ENCODE measurements at places on chromosomes 11 and 22.

DNA sequence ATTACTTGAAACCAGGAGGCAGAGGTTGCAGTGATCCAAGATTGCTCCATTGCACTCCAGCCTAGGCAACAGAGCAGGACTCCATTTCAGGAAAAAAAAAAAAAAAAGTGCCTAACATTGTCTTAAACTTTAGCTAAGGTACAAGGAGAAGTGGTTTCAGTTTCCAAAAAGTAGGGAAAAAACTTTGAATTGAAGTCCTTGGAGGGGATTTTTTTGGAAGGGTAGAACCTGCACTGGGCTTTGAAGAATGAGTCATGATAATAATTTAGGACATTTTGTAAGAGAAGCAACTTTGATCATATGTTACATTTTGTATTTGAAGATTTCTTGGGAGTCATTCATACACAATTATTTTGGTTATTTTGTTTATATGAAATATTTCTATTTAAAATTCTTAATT is 31.8 kb upstream of the HIPK3 start:
- no peak for DNase-seq

DNA sequence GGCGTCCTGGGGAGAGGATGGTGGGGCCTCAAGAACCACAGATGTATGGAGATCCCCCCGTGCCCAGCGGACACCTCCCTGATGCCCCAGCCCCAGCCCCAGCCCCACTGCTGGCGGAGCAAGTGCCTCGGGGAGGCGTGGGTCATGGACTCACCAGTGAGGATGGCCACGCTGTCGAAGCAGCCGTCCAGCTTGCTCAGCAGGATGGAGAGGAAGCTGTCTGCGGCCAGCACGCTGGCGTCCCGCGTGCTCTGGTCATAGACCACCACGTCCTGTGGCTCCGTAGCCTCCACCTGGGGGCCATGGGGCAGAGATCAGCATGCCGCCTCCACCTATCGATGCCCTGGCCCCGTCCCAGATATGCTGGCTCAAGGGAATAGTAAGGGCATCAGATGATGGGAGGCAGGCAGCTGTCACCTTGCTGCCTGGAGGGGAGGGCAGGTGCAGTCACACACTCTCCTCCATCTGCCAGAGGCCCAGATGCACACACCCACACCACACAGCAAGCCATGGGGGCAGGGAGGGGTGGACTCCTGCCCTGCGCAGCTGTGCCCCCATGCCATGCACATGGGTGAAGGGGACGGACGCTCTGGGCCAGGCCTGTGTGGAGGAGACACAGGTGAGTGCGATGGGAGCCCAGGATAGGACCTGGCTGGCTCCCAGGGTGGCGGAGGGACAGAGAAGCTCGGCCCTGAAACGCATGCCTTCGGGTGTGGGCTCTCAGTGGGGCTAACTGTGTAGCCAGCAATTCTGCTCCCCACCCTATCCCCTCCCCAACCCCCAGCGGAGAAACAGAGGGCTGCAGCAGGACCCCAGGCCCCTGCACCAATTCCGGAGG is 8.2 kb downstream of the DUSP8 start:
- DNase-seq = no peak

DNA sequence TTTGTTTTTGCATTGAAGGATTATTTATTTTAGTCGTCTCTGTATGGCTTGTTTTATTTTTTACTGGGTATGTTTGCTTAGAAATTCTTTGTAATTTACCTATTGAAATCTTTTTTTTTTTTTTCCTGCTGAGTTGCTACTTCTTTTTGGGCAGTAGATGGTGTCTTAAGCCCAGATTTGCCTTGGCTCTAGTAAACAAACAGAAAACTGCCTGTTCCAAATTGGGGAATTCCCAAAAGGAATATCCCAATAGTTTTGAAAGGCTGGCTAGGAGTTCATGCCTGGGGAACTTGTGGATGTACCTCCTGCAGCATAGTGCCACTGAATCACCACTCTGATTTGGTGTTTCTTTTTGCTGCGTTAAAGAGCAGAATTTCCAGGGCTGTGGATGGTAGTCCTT is 17.7 kb downstream of the PAMR1 start:
- no peak for DNase-seq

DNA sequence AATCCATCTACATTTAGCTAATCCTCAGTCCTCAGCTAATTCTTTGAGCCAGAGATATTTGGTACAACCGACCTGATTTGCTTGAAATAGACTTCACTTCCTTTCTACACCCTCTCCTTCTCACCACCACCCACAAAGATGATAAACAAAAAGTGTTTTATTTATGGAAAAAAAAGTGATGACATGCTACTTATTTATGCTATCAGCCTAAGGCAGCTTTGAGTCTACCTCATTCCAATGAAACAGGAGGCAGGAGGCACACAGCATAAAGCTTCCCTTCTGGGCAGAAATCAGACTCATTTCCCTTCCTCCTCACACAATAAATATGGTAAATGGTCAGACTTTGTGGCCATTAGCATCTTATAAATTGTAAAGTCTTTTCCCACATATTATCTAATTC is 325.7 kb downstream of the SOX6 start:
- no peak for DNase-seq

GRCh38 chr11:120334332-120334731 is 1.9 kb upstream of the ARHGEF12 start:
- DNase-seq = no peak

DNA sequence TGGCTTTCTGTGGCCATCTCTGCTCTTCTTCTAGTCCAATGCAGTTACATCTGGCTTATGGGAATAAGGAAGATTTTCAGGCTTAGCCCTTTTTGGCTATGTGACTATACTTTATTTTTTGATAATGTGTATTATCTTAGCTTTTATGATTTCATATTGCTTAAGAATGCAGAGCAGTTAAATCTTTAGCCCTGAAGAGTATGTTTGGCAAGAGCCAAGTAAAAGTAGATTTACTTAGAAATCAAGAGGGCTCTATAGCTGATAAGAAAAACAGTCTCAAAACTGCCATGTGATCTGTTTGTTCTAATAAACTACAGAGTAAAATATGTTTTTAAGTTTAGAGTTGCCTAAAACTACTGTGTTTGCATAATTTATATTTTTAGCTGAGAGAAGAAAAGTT is 61.2 kb downstream of the RNF169 start:
- DNase-seq = no peak

DNA sequence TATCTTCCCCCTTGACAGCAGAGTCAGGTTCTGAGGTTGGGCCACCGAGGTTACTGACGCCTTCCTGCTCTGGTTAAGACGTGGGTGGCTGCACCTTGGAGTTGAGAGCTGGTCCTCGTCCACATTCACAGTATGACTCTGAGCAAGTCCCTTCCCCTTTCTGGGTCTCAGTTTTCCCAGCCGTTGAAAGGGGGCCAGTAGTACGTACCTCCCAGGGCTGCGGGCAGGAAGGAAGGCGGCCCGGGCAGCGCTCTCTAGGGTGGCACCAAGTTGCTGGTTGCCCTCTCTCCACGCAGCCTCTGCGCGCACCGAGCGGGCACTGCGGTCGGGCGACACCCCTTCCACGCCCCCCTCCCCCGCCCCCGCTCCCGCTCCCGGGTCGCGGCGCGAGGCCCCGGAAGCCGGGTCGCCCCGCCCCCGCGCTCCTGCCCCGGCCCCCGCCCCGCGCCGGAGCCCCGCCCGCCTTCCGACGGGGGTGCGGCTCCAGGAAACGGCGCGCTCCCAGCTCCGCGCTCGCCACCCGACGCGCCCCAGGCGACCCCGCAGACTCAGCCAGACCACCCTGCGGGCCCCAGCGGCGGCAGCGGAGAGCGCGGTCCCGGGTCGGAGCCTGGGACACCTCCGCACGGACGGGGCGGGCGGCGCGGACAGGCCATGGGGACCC is at the start of gene EHBP1L1:
EHBP1L1 (plus strand) TSS at position 486 of the 664 bp plus-strand sequence. CDS start 250 bp downstream, outside the sequence.
- no peak for DNase-seq

- DNase-seq = no peak
Measured at GRCh38 chr11:10604798-10605197, 36.3 kb upstream of the LYVE1 start.

GRCh38 chr11:83120327-83120726 is 36.6 kb upstream of the PCF11 start:
- DNase-seq = no peak

DNA sequence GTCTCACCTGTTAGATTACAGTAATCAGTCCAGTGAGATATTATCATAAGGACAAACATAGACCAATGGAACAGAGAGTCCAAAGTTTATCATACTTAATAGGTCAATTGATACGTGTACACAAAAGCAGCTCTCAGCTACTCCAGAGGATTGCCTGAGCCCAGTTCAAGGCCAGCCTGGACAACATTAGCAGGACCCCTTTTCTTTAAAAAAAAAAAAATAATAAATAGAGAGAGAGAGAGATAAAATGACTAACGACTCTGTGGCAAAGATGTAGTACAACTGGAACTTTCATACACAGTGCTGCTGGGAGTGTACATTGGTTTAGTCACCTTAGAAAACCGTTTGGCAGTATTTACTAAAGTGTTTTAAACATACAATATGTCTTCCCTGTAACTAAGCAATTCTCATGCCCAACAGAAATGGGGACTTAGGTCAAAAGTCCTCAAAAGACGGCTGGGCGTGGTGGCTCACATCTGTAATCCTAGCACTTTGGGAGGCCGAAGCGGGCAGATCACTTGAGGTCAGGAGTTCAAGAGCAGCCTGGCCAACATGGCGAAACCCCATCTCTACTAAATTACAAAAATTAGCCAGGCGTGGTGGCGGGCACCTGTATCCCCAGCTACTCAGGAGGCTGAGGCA is 10.6 kb downstream of the SNX32 start:
- no peak for DNase-seq

DNA sequence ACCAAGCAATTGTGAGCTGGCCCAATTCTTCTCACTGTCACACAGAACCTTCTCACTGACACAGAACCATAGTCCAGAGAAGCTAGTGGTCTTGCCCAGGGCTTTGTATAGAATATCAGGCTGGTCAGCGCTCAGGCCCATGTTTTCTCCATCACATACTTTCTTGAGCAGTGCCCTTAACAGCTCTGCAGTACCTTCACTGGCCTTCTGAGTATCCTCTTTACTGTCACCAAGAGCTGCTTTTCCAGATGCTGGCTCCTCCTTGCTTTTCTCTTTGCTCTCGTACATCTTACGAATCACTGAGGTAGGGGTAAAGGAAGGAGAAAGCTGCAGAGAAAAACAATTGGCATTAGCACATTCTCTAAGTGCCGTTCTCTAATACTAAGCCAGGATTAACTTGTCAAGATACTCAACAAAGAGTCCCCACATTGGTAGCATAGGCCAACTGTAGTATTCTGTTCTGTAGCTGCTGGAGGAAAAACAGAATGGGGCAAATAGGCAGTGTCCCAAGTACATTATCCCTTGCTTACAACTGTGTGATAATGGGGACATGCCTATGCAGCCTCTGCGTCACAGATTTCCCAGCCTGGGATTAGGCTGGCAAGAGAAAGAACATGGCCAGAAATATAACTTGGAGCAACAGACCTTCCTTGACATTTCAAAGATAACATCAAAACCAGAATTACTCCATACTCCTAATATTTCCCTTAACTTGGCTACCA is 43.5 kb downstream of the DRG1 start:
- peak; percentile 27 for DNase-seq

- peak; percentile 51 for DNase-seq
Measured at GRCh38 chr11:66579017-66579606, 10.7 kb upstream of the CTSF start.

- DNase-seq = peak; percentile 89
Measured at GRCh38 chr11:6468712-6469495, 4.8 kb downstream of the TRIM3 start.

GRCh38 chr22:36893262-36893661 is 20.2 kb upstream of the CSF2RB start:
- DNase-seq = no peak

GRCh38 chr22:26586556-26587325 is 3.2 kb downstream of the TPST2 start:
- no peak for DNase-seq

- no peak for DNase-seq
Measured at GRCh38 chr22:48881326-48881980, 946.2 kb downstream of the BRD1 start.

DNA sequence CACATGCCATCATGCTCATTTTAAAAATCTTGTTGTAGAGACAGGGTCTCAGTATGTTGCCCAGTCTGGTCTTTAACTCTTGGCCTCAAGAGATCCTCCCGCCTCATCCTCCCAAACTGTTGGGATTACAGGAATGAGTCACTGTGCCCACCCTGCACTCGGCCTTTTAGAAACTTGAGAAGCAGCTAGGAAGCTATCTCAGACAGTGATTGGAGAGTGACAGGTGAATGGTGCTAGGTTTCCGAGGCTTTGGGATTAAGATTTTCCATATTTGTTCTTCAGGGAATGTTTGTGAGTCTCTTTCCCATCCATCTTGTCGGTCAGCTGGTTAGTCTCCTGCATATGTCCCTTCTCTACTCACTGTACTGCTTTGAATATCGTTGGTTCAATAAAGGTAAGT is 10.5 kb downstream of the EI24 start:
- no peak for DNase-seq

DNA sequence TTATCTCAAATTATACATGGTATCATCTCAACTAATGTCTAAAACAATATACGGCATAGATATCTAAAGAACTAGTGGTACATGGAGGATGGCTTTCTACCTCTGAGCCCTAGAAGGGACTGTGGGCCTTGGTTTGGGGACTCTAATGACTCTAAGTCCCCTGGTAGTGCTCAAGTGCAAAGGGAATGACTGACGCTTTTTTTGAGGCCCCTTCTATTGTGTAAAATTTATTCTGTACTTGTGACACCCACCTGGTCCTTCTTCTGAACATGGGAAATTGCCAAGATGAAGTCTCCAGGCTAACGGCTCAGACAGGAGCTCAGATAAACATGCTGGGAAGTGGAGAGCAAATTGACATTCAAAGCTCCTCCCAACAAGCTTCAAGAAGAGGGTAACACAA is 53.4 kb upstream of the IGLL5 start:
- no peak for DNase-seq

DNA sequence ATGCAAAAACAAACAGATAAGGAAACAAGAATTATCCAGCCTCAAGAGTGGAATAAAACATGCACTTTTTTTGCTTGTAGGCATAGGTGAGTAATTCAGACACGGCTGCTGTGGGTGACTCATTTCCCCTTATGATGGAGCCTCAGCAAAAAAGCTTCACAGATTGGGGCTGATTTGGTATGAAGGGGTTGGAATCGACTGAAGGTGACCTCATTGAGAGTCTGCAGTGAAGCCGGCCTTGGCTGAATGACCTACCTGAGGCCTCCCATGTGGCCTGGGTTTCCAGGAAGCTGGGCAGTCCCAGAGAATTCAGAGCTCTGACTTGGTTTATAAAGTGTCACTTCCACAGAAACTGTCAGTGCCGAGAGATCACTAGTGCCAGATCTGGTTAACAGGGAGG is 34.2 kb upstream of the VPREB1 start:
- DNase-seq = no peak

- no peak for DNase-seq
Measured at GRCh38 chr11:102225689-102226568, 91.4 kb upstream of the BIRC3 start.

DNA sequence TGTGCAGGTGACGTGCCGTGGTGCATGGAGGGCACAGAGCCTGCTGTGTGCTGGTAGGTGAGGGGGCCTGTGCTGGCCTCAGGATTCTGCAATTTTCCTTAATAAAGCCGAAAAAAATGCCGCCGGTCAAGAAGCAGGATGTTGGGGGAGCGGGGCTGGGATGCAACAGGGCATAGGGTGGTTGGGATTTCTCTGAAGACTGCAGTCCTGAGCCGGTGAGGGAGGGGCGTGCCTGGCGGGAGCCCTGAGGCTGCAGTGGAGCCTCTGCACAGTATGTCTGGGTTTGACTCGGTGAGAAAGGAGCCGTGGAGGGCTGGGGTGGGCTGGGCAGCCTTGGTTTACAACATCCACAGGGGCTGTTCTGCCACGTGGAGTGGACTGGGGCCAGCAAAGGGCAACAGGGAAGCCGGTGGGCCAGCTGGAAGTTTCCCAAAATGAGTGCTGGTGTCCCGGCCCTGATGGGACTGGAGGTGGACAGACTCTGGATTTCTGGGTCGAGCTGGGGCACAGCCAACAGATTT is 1.3 kb downstream of the CDHR5 start:
- no peak for DNase-seq
